ENCODE measurements at places on chromosomes 7 and 10.

- no peak for DNase-seq
Observed at GRCh38 chr7:139169816-139170215, 60.3 kb upstream of the ZC3HAV1 start.

- DNase-seq: no peak
Observed at GRCh38 chr10:96250349-96250748, 21.0 kb downstream of the BLNK start.

DNA sequence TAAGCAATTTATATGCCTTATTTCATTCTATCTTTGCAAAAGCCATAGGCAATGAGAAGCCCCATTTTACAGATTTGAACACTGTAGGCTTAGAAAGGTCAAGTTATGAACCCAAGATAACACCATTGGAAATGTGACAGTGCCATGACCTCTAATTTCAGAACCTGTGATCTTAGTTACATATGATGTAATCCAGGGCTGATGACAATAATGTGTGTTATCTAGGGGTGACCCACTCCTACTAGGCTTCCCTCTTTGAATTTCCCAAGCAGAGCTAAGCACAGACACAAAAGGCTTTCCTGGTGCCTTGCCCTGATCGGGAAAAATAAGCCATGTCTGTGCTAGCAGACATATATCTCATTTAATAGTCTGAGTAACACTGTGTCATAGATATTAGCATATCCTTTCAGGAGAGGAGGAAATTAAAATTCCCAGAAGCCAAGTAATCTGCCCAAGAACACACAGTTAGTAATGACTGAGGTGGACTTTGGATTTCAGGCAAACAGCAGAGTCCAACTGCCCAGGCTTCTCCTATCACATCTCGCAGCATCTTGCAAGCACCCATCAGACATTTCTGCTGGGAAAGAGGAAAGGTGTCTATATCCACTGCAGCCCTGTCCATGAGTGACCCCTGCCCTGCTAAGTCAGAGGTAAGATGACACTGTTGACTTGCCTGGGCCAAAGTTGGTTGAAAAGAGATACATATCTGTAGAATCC lies 2.8 kb upstream of the TECTB start:
- no peak for DNase-seq

- peak; percentile 34 for DNase-seq
Observed at GRCh38 chr10:71864911-71865361, 13.9 kb upstream of the PSAP start.

DNA sequence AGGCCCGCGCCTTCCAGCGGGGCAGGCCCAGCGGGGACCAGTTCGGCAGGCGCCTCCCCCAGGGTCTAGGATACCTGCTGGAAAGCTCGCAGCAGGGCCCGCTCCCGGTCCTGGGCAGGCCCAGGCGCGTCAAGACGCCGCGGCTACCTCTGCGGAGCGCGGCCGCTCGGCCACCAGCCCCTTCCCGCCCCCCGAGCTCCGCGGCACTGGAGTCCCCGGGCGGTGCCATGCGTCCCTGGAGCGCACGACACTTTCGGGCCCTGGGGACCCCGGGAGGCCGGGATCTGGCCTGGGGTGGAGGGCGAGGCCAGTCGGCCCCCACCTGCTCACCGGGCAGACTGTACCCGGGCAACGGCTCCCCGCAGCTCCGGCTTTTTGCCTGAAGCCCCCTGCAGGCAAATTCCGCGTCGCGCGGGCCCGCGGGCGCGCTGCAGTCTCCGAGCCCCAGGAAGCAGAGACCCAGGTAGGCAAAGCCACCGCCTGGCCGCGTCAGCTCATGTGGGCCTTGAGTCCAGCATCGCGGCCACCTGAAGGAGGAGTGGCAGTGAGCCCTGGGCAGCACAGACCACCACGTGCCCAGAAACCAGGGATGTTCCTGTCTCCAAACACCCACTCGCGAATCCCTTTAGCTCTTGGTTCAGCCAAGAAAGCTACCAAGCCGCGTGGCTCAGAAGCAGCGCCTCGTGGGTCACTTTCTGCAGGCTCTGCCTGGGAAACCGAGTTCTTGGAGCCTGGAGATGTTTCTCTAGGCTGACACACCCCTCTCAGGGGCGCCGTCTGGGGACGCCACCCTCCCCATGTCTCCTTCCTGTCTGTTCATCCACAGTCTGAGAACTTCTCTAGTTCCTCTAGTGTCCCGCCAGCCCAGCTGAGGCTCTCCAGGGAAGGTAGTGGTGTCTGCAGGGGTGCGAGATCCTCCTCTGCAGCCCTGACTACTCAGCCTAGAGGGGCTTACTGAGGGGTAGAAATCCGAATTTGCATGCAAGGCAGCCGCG lies 46.1 kb upstream of the APBB1IP start:
- no peak for DNase-seq

DNA sequence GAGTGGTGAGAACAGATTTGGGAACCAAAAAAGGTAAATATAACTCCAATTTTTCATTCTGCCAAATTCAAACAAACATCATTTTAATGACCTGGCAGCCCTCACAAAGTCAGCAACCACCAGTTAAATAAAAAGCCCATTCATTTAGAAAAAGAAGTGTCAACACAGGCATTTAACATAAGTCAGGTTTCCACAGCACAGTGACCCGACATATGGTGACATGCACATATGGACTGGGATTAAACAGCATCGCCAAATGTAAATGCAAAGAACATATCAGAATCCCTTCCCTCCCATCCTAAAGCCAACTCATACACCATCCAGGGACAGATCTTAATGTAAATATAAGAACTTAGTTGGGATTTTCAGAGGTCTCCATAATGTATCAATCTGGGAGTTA lies 293.2 kb downstream of the FGFR2 start:
- DNase-seq: no peak

DNA sequence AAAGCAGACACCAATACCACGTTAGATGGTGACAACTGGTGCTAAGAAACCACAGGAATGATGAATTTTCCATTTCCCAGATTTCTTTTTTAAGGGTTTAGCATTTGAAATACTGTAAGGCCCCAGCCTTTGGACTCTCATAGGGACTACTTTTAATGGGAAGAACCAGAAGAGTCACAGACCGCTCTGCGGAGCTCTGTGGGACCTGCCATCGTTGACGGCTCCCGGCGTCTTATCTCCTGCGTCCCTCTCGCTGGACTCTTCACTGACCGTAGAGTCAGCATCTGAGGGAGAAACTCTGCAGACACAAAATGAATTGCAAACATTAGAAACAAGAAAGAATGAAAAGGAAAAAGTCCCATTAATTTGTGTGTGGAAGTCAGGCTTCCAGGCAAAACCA lies 81.4 kb upstream of the ATP6V0A4 start:
- no peak for DNase-seq

DNA sequence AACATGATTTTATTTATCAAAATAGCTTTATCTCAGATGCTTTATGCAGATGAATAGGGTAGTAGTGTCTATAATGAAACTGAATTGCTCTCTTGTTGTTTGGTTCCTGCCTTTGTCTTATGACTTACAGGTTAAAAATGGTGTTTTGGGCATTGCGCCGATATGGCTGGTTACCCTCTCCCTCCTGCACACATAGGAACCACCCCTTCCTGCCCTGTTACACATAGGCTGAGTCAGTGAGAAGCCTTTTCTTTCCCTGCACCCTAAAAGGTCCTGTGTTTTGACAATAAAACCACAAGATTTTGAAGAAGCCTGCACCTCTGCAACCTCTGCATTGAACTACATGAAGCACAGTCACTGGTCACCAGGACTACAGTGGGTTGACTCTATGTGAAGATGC lies 655.8 kb upstream of the ANKRD30A start:
- DNase-seq: no peak

- DNase-seq: no peak
Observed at GRCh38 chr7:36527549-36527913, 137.9 kb downstream of the ANLN start.

DNA sequence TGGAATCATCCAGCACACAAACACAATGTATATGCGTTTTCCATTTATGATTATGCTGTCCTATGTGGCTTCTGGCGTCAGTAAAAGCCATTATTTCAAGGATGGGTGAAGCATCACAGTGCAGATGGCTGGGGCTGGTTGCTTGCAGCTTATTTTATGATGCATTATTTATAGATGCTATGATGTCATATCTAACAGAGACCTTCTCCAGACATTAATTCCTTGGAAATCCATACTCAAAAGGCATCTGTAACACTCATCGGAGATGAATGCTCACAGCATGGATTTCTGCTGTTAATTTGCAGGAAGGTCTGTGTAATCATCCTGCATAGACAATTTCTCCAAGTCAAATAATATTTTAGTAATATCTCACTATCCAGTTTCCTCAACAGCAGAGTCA lies 7.2 kb downstream of the RGS10 start:
- no peak for DNase-seq

GRCh38 chr10:70283445-70284399 lies at the start of gene NPFFR1:
Gene NPFFR1, minus strand, starts transcription at chr10:70284004. Its CDS starts 328 bp downstream, at chr10:70283676.
- DNase-seq: peak; percentile 69

- DNase-seq: no peak
Observed at GRCh38 chr10:88851706-88852105, at the start of gene ANKRD22. Gene ANKRD22, minus strand, starts transcription at chr10:88851844. Its CDS starts 237 bp downstream, at chr10:88851607.

- no peak for DNase-seq
Observed at GRCh38 chr7:21251151-21251800, 176.6 kb upstream of the SP4 start.

GRCh38 chr10:45040921-45041542 lies 40.3 kb downstream of the ZNF22 start:
- no peak for DNase-seq

DNA sequence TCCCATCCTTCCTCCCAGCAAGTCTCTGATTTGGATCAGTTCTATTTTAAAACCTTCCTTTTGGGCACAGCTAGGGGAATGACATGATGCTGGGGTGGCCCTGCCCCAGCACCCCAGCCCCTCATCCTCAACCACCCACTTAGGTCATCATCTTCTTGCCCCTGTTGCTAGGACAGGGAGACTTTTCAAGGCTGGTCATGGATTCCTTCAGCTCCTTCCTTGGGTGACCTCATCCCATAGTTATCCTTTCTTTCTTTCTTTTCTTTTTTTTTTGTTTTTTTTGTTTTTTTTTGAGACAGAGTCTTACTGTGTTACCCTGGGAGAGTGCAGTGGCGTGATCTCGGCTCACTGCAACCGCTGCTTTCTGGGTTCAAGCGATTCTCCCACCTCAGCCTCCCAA lies 127.2 kb downstream of the WDFY4 start:
- no peak for DNase-seq

GRCh38 chr7:16755397-16755796 lies 1.8 kb downstream of the TSPAN13 start:
- DNase-seq: no peak

- DNase-seq: no peak
Observed at GRCh38 chr7:87658553-87658952, 30.4 kb downstream of the RUNDC3B start.

Measured in upper lobe of right lung (tissue), 1 donor.